ENCODE measurements at places on chromosomes 2 and 18.
A peak's percentile ranks its signal among the peaks of the same experiment; 100 is the strongest.

DNA sequence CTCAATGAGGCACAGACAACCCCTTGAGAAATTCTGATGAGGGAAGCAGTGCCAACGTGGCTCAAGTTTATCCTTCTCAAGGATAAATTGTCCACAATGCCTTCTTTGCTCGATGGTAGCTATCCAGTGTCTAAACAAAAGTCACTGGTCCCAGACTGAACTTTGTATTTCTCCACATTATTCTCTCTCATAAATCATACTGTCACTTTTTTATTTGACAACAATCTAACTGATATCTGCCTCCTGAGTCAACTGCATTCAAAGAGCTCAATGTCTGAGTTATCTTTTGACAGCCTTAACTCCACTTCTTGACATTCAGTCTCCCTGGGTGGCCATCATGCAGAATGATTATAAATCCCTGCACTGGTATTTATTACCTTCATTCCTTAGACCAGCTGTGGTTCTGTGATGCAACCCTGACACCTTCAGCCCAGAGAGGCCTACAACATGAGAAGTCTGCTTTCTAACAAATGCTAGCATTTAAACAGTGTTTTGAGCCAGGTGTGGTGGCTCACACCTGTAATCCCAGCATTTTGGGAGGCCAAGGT lies 38.2 kb downstream of the IMMT start:
- DNase-seq = no peak

DNA sequence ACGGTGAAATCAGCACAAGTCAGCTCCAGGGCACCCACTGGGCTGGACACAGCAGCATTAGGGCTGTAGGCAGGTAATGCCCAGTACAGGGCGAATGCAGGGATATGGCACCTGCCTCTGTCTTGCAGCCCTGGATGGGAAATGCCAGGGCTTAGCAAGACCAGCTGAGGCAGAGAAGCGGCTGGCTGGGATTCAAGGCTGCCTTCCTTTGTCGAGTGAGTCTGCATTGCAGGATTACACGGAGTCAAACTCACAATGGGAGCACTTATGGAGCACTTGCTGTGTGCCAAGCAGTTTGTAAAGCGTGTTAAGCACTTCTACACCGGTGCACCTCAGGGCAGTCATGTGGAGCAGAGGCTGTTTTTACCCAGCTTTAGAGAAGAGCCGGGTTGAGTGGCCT lies 87.3 kb upstream of the HDAC4 start:
- DNase-seq = no peak

DNA sequence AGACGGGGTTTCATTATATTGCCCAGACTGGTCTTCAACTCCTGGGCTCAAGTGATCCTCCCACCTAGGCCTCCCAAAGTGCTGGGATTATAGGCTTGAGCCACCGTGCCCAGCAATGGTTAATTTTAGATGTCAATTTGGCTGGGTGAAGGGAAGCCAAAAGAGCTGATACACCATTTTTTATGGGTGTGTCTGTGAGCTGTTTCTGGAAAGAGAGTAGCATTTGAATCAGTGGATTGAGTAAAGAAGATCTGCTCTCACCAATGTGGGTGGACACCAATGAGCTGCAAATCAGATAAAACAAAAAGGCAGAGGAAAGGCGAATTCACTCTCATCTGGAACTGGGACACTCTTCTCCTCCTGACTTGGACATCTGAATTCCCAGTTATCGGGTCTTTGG lies 16.1 kb upstream of the TAF4B start:
- DNase-seq = no peak

GRCh38 chr2:240723851-240724250 lies 32.2 kb downstream of the AQP12A start:
- no peak for DNase-seq

GRCh38 chr2:27016801-27017325 lies 15.9 kb upstream of the TMEM214 start:
- DNase-seq = peak; percentile 15

GRCh38 chr18:24262087-24262486 lies 123.2 kb downstream of the CABYR start:
- DNase-seq = no peak

DNA sequence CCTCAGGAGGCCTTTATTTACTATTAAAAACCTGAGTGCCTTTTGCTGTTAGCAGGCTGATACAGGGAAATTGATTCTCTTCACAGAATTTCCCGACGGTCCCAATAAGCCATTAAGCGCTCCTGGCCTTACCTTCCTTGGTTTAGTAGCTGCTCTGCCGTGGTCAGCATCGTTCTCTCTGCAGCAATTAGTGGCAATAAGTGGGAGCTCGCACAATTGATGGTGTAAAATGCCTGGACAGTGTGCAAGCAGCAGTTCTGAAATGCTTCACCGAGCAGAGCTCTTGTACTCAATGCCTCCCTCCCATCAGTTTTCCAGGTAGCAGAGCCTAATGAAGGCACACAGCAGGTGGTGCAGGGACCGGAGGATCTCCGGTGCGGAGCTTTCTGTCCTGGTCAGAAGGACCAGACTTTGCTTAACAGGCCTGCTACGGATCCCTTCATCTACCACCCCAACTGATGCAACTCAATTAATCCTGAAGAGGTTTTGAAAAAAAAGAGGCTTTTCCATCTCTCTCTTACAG lies 1.1 kb upstream of the LINC00305 start:
- DNase-seq = no peak

DNA sequence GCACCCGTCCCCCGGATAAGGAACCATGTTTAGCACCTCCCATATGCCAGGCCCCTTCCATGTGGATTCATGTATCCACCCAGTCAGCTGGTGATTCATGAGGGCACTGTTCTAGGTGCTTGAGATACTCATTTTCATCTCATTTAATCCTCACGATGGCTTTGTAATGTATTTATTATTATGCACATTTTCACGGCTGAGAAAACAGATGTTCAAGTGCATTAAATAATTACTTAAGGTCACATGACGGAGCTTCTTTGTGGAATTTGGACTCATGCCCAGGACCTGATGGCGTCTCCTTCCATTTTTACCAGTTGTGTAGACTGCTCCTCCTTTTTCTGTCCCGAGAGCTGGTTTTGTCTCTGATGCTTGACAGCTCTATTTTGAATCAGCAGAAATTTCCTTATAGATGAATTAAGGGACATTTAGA lies 72.2 kb upstream of the RBM44 start:
- no peak for DNase-seq

DNA sequence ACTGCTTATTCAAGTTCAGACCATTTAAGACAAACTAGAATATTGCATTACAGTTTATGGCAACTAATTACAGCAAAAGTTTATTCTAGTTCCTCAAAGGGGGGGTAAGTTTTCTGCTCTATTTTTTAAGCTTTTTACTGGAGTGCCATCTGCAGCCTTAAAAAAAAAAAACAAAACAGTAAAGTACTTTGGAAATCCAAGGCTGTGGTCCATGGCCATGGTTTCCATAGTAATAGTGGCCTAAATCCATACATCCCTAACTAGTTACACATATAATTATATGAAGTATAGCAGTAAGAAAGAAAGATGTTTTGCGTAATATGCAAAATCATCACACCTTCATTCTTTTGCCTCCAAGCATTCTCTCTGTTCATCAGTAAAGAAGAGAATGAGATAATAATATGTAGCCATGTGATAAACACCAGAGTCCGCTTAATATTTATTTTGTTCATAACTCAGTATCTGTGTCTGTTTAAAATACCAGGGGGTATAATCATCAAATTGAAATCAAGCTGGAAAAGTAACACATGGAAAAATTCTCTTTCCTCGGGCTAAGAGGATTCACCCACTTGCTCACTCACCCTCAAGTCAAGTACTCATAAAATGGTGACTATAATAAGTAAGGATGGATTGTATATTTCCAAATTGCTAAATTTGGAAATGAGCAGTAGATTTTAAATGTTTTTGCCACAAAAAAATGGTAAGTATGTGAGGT lies 301.1 kb upstream of the RND3 start:
- no peak for DNase-seq

GRCh38 chr2:233060501-233060979 lies 398 bp downstream of the INPP5D start:
- DNase-seq = no peak

- DNase-seq = no peak
Observed at GRCh38 chr2:229768235-229768634, 53.9 kb upstream of the DNER start.

GRCh38 chr2:236896688-236897087 lies 189.0 kb upstream of the COPS8 start:
- DNase-seq = no peak

DNA sequence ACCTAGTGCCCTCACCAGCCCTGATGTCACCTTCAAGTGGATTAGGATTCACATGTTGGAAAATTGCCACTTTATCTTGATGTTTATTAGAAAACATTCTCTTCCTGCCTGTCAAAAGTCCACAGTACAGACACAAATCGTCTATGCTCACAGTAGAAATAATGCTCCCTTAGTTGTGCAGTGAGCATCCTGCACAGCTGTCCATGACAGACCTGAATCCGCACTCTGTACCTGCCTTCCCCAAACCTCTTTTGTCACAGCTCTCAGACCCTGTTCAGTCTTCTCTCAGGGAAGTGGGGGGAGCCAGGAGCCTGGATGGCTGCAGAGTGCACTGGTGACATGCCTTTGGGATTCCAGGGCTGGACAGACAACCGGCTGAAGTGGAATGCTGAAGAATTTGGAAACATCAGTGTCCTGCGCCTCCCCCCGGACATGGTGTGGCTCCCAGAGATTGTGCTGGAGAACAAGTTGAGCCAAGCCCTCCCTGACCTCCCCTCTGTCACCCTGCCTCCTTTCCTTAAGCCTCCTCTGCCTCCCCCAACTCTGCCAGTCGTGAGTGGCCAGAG lies 2.0 kb downstream of the CHRND start:
- DNase-seq = no peak

DNA sequence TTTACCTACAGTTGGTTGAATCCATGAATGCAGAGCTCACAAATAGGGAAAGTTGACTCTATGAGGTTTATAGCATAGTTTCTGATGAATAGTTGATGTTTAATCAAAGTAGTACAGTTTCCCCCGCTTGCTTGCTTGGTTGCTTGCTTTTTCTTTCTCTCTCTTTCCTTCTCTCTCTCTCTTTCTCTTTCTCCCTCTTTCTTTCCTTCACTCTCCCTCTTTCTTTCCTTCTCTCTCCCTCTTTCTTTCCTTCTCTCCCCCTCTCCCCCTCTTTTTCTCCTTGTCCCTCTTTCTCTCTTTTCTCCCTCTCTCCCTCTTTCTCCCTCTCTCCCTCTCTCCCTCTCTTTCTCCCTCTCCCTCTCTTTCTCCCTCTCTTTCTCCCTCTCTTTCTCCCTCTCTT lies 999.9 kb upstream of the CELF4 start:
- no peak for DNase-seq

DNA sequence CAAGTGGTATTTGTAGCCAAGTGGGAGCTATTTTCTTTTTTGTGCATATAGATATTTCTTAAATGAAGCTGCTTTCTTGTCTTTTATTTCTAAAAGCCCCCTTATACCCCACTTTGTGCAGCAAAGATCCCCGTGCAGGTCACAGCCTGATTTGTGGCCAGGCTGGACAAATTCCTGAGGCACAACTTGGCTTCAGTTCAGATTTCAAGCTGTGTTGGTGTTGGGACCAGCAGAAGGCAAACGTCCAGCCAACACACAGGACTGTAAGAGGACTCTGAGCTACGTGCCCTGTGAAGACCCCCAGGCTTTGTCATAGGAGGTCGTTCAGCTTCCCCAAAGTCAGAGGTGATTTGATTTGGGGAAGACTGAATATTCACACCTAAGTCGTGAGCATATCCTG lies 21.9 kb downstream of the FOSL2 start:
- DNase-seq = no peak

- DNase-seq = no peak
Observed at GRCh38 chr2:237361194-237362004, 52.6 kb downstream of the COL6A3 start.

GRCh38 chr2:96369186-96369585 lies 33.6 kb downstream of the NCAPH start:
- DNase-seq = no peak

DNA sequence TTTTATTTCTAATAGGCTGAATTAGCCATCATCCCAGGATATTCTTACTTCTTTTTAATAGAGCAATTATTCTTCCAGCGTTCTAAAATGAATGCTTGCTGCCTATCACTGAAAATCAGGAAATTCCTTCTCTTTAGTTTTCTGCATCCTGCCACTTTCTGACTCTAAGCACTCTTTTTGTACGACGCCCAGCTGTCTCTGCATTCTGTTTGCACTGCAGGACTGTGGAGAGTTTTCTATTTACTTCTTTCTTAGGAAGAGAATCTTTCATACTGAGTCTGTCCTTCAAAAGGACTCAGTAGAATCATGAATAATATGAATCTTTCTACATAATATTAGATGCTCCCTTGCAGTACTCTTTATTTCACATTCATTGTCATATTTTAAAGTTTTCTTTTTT lies 360.4 kb upstream of the DSEL start:
- no peak for DNase-seq

- DNase-seq = no peak
Observed at GRCh38 chr2:154974041-154974440, 275.5 kb downstream of the KCNJ3 start.

DNA sequence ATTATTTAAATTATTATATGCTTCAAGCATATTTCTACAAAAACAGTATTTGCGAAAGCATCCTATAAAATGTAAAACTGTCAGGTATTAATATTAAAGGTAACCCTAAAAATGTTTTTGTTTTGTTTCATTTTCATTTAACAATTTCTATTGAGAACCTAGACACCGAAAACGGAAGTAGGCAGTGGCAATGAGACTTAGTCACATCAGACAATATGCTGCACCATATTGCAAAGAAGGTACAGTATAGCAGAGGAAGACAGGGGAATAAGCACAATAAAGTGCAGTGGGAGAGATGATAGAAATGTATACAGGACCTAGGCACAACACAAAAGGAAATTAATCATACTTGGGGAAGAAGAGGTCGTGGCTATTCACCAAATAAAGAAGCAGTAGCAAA lies 12.2 kb downstream of the SCN1A start:
- no peak for DNase-seq

DNA sequence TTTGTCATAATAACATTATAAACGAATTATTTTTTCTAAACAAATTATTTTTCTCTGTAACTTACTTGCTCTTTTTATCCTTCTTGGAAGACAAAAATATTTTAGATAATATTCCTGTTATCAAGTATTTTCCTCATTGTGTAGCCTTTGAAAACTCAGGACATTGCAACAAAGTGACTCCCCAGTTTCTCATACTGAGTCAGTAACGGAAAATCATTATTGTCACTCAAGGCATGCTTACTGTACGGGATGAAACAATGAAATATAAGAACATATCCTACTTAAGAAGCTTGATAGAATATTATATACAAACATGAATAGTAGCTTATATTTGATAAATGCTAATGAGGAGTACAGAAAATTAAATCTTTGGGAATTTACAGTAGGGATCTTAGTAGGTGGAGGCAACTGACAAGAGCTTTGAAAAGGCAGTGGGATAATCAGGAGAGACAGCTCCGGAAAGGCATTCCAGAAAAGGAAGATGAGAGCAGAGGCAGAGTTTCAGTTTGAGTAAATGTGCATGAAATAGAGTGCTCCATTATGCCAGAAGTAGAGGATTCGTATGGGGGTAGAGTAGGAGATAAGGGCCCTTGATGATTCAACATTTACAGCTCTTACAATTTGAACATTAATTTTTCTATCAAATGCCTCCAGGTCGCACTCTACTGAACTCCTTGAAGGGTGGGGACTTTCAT lies 14.0 kb upstream of the YES1 start:
- DNase-seq = no peak
